ENCODE measurements at places on chromosomes 3 and 15. TPM values are rescaled to one million over a fixed set of nuclear protein-coding genes. Genes with fewer than 3 reads are reported as not detected.

DNA sequence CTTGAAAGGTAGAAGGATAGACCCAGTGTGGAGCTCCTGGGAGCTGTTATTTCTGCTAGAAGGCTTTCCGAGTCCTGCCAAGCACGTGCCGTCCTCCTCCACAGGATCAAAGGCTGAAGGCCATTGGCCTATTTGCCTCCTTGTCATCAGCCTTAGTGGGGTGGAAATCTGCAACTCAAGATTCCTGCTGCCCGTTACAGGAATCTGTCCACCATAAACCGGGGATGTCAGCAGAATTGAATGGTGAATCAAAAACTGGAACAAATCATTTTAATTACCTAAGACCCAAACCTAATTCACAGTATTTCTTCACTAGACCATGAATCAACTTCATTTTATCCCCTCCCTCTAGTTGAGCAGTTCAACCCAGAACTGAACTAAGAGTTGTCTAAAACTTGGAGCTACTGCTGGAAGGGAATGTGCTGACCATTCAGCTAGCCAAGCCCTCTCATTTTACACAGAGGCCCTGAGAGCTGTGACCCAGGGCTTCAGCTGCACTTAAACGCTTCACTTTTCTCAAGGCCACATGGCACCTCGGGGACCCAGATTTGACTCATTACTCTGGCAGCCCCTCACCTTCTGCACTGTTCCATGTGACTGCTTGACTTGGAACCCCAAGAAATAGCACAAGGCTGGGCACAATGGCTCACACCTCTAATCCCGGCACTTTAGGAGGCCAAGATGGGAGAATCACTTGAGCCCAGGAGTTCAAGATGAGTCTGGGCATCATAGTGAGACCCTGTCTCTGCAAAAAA lies 36.8 kb upstream of the KIF23 start:
- no peak for DNase-seq

DNA sequence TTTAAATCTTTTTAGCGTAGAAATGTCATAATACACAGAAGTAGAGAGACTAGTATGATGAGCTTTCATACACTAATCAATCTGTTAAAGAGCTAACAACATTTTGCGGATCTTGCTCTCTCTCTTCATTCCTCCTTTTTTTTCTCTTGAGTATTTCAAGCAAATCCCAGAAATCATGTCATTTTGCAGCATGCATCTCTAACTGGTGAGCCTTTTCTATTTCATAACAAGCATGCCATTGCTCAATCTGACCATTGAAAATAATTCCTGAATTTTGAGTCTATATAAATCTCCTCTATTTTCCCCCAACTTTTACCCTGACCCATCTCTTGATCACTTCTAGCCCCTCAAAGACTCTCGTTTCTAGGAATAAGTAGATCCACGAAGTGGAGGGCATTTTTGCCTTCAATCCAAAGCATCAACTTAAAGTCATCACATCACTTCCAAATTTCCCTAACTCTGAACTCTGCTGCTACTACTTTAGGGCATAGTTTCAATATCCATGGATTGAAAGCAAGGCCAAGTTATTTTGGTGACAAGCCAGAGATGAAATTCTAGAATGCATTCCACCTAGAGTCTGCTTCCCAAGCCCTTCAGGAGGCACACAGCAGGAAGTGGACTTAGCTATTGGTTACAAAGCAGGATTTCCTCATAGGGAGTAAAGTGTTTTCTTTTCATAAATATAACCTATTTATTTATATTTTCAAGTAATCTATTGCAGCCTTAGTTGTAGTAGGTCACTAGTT lies 253.5 kb upstream of the ZPLD1 start:
- DNase-seq: no peak

- DNase-seq: no peak
Observed at GRCh38 chr3:113897373-113897777, 50.4 kb upstream of the ZDHHC23 start.

DNA sequence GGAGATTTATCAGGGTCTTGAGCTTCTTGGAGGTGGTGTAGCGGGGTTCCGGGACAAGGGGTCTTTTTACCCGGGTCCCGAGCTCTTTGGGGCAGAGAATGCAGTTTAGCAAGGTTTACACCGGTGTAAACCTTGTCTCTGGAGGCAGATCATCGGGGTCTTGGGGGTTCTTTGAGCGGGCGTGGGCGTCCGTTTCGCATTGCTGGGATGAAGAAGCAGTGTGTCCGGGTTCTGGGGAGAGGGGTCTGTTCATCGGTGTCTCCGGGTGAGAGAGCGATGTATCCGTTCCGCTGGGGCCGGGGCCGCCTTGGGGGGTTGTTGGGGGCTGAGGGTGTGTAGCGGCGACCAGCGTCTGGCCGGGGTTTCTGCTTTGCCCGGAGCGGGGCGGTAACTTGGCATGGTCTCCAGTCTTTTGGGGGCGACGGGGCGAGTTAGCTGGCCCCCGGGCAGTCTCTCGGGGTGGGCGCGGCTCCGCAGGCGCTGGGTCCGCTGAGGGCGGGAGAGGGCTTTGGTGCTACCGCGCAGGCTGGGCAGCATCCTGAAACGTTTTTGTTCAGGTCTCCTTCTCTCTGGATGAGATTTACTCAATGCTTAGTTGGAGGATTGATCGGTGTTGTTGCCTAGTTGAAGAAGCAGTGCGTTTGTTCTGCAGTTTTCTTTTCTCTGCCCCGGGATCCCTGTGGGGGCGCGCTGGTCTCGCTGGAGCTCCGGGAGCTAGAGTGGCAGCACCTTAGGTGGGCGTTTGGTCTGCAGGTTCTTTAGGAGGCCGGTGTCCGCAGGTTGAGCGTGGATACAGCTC lies 843 bp downstream of the GLCE start:
- peak; percentile 10 for DNase-seq

GRCh38 chr3:136332776-136333175 lies 82.6 kb downstream of the PCCB start:
- DNase-seq: no peak

- DNase-seq: no peak
Observed at GRCh38 chr3:157861076-157861765, 245.0 kb downstream of the SHOX2 start.

GRCh38 chr3:134952371-134952770 lies 157.3 kb downstream of the EPHB1 start:
- DNase-seq: no peak

- DNase-seq: peak; percentile 36
Observed at GRCh38 chr3:136818191-136818768, 646 bp upstream of the SLC35G2 start.

DNA sequence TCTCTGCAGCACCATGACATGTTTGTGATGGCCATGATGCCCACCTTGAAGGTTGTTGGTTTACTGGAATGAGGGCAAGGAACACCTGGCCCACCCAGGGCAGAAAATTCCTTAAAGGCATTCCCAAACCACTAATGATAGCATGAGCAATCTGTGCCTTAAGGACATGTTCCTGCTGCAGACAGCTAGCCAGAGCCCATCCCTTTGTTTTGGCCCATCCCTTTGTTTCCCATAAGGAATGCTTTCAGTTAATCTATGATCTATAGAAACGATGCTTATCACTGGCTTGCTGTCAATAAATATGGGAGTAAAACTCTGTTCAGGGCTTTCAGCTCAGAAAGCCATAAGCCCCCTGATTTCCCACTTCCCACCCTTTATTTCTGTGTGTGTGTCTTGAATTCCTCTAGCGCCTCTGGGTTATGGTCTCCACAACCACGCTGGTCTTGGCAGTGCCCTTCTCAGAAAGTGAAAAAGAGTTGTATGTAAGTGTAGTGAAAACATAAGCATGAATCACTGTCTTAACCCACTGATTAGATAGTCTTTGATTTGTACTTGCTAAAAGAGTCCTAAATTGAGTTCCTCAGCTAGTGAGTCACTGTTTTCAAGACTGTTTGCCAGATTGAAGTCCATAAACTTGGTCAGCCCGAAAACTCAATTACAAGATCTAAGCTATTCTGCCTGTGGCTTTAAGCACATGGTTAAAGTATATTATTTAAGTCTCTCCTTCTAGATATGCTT lies 19.0 kb upstream of the CCR2 start:
- DNase-seq: no peak

The ITIH1 gene
- 0.15 TPM for total RNA-seq

The VPS39 gene
- 45.6 TPM for total RNA-seq
